Kidney epithelial cell (primary cell): ENCODE measurements at places on chromosomes 12 and 14. TPM values are rescaled to one million over a fixed set of nuclear protein-coding genes. Genes with fewer than 3 reads are reported as not detected.

Gene CISTR
- total RNA-seq, result not detected in 2 replicates

Gene ENDOU
- total RNA-seq, result not detected in 2 replicates

Gene KLHL33
- 0.08 TPM in 1 of 2 replicates, not detected in the other for total RNA-seq

Gene KRT77
- total RNA-seq, result not detected in 2 replicates

Gene EPYC
- total RNA-seq, result not detected in 2 replicates

Gene KCNC2
- total RNA-seq, result 0.14 TPM in 1 of 2 replicates, not detected in the other

Gene GSG1
- total RNA-seq, result not detected in 2 replicates

Gene NANOG
- total RNA-seq, result 0.34 TPM in 1 of 2 replicates, not detected in the other

Gene GPD1
- total RNA-seq, result 0.04 and 0.14 TPM in 2 replicates

Gene GPHN
- 7.5 and 12.9 TPM in 2 replicates for total RNA-seq

Gene POTEG
- not detected in 2 replicates for total RNA-seq

Gene SVOP
- not detected in 2 replicates for total RNA-seq
